ENCODE measurements at places on chromosomes 1 and 21.

DNA sequence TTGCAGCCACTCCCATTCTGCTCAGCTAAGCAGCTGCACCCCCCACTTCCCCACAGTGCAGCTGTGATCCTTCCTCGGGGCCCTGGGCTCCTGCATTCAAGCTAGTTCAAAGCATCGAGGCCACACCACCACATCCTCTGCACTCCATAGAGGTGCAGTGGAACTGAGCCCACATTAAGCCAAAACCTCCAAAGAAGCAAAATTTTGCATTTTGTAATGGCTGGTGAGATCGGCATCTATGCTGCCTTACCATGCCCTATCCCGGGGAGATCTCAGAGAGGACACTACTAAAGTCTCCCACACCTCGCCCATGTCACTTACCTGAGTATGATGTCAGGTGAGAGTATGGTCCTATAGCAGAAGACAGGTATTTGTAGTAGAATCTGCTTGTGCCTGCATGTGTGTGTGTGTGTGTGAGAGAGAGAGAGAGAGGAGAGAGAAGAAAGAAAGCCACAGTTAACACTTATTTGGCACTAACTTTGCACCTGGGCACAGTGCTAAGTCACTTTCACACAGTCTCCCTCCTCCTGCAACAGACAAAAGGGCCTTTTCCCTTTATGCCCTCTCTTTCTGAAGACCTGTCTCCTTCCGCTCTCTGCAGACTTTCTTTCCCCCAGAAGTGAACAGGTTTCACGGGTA is 89.8 kb downstream of the KIF14 start:
- peaks cover 27% of the 10 kb centered on the region for H3K4me1 ChIP-seq
- H3K36me3 ChIP-seq: no peaks in the 10 kb centered on the region
- H3K4me3 ChIP-seq: peak overlapping the region; percentile 30
- no peaks in the 10 kb centered on the region for H3K27me3 ChIP-seq
- peak overlapping the region; percentile 45 for H3K27ac ChIP-seq

GRCh38 chr21:41168391-41169257 is 664 bp downstream of the BACE2 start:
- DNase-seq: no peak
- H3K4me1 ChIP-seq: peaks cover 15% of the 10 kb centered on the region
- H3K27ac ChIP-seq: no peak overlapping the region
- H3K27me3 ChIP-seq: peaks cover 38% of the 10 kb centered on the region

DNA sequence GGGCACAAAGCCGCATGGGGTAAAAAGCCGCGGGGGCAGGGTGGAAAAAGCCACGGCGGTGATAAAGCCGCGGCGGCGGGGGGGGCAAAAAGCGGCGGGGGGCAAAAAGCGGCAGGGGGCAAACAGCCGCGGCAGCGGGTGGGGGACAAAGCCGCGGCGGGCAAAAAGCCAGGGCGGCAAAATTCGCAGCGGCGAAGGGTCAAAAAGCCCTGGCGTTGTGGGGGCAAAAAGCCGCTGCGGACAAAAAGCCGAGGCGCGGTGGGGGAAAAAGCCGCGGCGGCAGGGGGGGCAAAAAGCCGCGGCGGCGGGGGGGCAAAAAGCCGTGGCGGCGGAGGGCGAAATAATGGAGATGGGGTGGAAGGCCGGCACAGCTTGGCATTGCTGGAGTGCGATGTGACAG is 3902.9 kb downstream of the SRGAP2C start:
- no peaks in the 10 kb centered on the region for H3K27me3 ChIP-seq
- H3K4me1 ChIP-seq: no peaks in the 10 kb centered on the region
- no peak for DNase-seq
- H3K36me3 ChIP-seq: no peaks in the 10 kb centered on the region
- H3K4me3 ChIP-seq: no peak overlapping the region

DNA sequence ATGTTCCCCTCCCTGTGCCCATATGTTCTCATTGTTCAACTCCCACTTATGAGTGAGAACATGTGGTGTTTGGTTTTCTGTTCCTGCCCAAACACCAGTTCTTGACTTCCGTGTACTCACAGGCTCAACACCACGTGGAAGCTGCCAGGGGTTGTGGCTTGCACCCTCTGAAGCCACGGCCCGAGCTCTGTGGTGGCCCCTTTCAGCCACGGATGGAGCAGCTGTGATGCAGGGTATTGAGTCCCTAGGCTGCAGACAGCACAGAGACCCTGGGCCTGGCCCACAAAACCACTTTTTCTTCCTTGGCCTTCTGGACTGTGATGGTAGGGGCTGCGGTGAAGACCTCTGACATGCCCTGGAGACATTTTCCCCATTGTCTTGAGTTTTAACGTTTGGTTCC is 111.6 kb downstream of the SYT14 start:
- H3K27ac ChIP-seq: no peak overlapping the region
- peaks cover 3% of the 10 kb centered on the region for H3K27me3 ChIP-seq
- no peaks in the 10 kb centered on the region for H3K36me3 ChIP-seq
- H3K4me3 ChIP-seq: no peak overlapping the region

- no peak overlapping the region for H3K27ac ChIP-seq
- peaks cover 6% of the 10 kb centered on the region for H3K4me1 ChIP-seq
- no peak overlapping the region for H3K4me3 ChIP-seq
- H3K27me3 ChIP-seq: no peaks in the 10 kb centered on the region
- H3K36me3 ChIP-seq: peaks cover 13% of the 10 kb centered on the region
- no peak for DNase-seq
Observed at GRCh38 chr1:7987528-7987927, 26.0 kb downstream of the PARK7 start.

DNA sequence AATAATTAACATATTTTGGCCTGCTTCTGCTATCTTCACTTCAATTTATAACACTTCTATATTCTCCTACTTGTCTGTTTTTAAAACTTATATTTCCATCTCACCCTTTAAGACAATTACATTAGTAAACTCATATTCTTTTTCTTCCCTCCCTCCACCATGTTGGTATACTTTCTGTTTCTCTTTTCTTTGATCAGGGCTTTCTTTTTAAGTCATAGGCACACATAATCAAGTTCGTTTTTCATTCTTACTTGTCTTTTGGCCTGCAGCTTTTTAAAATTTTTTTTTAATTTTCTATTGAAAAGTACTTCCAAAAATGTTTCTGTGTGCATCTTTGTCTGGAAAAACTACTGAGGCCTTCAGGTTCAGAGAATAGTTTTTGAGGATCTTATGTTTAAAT is 2.3 kb downstream of the PYHIN1 start:
- H3K27me3 ChIP-seq: no peaks in the 10 kb centered on the region
- H3K4me1 ChIP-seq: peaks cover 24% of the 10 kb centered on the region
- H3K27ac ChIP-seq: peak overlapping the region; percentile 60

DNA sequence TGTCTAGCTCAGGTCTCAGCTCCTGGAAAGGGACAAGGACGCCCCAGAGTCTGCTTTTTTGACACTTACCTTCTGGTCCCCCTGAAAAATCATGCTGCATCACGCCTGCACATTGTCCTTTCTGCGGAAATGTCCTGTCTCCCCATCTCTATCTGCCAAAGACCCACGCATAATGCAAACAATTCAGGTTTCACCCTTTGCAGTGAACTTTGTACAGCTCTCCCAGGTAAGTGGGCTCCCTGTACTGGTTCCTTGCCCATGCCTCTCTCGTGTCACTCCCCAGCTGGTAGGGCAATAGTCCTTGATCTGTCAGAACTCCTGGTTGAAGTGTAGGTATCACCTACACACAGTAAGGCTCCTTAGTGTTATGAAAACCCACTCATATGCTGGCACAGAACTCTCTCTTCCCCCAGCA is 102.9 kb upstream of the IRF2BP2 start:
- DNase-seq: no peak
- no peak overlapping the region for H3K4me3 ChIP-seq
- H3K27ac ChIP-seq: no peak overlapping the region
- no peaks in the 10 kb centered on the region for H3K4me1 ChIP-seq

DNA sequence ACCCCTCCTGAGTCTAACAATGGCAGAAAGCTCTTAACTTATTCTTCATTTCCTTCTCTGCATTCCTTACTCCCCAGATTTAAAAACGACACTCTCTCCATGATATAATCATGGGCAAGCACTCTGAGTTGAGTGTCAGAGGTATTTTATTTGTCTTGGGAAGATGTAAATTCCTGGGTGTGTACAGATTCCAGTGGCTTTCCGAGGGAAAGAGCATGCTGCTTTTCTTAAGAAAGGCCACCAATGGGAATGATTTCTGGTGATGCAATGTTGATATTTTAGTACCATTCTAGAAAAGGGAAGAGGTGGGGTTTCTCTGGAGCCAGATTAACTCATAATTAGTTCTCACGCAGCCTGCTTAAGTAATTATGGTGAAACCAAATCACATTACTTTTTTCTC is 47.8 kb upstream of the BTG3 start:
- H3K4me1 ChIP-seq: no peaks in the 10 kb centered on the region
- no peaks in the 10 kb centered on the region for H3K36me3 ChIP-seq
- DNase-seq: no peak
- no peaks in the 10 kb centered on the region for H3K27me3 ChIP-seq
- no peak overlapping the region for H3K27ac ChIP-seq
